ENCODE measurements at places on chromosomes 16 and 17.

GRCh38 chr16:19804538-19805323, 79.9 kb downstream of the GPRC5B start:
- DNase-seq: peak; percentile 2

DNA sequence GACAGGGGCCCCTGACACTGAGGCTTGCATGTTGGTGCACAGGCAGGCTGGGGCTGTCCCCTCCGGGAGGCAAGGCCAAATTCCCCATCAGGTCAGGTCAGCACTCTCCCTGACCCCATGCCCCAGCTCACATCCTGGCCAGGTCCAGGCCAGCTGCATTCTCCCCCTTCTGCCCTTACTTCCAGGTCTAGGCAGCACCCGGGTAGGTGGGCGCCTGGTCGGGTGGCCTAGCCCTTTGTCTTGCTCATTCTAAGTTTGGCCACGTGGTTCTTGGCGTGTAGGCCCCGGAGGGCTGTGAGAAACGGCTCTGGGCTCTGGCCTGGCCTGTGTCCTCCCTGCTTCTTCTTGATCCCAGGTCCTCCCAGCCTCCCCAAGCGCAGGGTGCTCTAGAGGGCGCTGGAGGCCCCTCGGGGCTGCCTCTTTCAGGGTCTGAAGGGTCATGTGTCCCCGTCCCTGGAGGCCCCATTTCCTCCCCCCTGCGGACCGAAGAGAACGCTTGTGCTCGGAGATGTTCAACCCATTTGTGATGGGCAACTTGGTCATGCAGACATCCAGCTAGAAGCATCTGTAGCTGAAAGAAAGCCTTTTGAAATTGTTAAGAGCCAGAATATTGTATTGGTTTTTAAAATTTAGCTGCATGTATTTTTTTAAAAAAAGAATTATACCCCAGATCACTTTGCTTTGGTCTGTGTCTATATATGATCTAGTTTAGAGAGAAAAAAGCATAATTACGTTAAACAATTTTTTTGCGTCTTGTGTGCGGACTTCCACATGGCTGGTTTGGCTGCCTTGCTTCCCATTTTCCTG, 6.7 kb downstream of the BAHCC1 start:
- no peak for DNase-seq

DNA sequence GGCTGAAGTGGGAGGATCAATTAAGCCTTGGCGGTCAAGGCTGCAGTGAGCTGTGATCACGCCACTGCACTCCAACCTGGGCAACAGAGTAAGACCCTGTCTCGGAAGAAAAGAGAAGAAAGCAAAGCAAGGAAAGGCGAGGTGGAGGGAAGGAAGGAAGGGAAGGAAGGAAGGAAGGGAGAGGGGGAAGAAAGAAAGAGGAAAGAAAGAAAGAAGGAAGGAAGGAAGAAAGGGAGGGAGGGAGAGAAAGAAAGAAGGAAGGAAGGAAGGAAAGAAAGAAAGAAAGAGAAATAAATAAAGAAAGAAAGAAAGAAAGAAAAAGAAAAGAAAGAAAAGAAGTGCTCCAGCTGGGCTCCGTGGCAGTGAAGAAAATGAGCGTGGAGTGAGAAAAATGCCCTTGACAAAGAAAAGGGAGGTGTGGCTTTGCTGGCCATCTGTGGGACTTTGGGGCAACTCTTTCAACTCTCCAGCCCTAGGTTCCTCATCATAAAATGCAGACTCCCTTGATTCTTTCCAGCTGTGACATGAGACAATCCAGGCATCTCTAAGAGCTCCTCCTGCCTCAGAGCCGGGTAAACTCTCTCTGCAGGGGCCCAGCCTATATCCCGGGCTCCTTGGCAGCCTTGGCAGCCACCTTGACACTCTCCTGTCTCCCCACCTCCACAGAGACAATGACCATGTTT, 2.4 kb downstream of the GSDMA start:
- no peak for DNase-seq

- no peak for DNase-seq
Observed at GRCh38 chr17:6787081-6787693, 11.2 kb downstream of the FBXO39 start.

DNA sequence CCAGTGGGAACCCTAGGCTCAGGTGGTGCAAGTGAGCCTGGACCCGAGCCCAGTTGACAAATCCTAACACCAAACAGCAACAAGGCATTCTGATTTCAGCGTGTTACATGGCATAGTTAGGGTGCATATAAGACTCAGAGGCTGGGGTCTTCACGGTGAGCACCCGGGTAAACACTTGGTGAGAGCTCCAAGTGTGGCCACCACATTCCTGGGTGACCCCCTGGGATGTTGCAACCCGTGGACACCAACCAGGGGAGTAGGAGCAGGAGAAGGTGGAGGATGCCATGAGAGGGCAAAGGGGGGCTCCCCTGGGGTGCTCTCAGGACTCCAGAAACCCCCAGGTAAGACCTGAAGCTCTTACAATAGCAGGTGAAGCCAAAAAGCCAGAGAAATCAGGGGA, 69.9 kb upstream of the CDH5 start:
- DNase-seq: no peak

- no peak for DNase-seq
Observed at GRCh38 chr16:6753553-6753952, 579.1 kb upstream of the RBFOX1 start.

DNA sequence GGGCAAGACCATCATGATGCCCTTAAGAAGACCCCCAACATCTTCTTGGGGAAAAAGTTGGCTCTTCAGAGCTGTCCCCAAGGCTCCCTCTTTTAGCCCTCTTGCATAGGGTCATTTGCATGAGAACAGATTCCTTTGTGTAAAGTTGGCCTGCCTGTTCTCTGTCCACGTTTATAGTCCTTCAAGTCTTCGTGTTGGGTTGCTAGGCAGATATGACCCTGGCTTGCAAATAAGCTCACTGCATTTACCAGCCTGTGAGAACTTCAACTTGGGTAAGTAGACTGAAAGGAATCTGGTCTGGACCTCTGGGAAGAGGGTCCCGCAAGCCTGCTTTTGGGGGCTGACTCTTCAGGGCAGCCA, 2.9 kb downstream of the ARSG start:
- DNase-seq: no peak

- DNase-seq: no peak
Observed at GRCh38 chr16:74563828-74564263, 43.1 kb downstream of the GLG1 start.

DNA sequence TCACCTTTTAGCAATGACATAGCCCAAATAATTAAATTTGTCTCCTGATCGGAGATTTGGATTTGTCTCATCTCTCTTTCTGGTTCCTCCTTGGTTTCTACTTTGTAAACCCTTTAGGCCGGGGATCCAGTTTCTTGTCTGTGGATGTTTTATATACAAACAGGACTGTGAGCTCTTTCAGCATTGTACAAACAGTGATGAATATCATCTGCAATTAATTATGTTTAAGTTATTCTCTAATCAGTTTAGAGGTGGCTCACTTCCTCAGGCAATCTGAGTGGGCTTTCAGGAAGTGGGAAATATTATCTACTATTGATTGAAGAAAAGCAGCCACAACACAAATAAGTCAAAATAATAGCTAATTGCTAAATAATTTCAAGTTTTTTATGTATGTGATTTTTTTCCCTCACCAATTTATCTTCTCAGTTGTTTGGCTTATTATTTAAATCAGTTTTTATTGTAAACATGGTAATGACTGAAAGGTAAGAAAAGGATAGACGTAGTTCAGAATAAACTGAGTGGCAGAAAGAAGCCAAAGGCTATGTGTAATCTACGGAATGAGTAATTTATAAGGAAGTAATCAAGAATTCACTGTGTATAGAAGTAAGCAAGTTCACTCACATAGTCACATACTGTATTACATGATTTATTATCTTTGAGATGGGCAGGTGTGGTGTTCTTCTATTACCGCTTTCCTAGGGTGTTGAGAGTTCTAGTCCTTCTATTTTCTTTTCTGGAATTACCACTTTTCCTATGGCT, 3.4 kb upstream of the ABCC11 start:
- no peak for DNase-seq

GRCh38 chr17:2549392-2550211, 37.9 kb upstream of the METTL16 start:
- DNase-seq: no peak

- no peak for DNase-seq
Observed at GRCh38 chr16:67761924-67762323, 42.8 kb upstream of the GFOD2 start.

GRCh38 chr17:34257986-34258326, 2.9 kb downstream of the CCL2 start:
- DNase-seq: no peak

DNA sequence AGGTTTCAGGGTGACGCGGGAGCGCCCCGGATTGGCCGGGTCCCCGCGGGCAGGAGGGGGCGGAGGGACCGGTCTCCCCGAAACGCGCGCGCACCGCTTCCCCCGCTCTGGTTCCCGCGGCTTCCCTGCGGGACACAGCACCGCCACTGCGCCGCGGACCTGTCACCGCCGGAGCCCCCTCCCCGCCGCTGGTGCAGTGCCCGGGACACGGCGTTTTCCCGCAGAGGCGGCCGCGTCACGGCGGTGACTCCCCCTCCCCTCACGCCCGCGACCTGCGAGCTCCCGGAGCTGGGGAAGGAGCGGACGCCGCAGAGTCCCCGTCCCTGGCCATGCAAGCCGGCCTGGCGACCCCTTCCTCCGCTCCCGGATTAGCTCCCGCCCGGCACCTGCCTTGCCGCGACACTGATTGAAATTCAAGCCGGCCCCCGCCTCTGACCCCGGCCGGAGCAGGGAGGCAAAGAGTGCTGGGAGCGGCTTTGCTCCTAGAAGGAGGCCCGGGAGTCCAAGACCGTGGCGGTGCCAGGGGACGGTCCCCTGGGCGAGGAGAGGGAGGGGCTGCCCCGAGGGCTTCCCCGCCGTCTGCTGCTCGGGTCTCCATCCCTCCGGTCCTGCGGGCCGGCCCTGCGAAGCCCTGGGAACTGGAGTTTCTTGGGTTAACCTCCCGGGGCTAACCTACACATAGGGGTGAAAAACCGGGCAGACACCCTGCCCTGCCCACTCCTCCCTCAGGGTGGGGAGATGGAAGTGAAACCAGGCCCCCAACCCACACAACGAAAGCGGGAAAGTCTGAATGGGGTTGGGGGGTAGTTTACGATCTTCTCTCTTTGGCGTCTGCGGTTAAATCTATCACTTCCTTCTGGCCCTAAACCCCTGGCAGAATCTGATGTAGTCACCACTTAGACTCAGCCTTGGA, 1.0 kb downstream of the RHBDL3 start:
- peak; percentile 5 for DNase-seq

All from T follicular helper cell (primary cell).